HuH-7.5 (cell line): ENCODE measurements at places on chromosomes 5 and 9.

DNA sequence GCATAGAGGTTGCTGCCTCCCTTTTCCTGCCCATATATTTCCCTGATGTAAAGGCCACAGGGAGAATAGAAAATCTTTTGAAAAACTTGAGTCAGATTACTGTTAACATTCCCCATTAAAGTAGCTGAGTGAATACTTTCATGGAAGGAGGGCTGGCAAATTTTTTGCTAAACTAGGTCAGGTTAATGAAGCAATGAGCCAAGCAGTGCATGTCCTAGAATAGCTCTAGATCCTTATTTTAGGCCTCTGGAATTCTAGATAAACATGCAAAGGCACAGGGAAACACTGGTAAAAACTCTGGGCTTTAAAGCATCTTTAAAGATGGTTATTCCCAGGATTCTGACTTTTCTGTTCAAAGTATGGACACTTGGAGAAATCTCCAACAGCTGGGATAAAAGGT is 27.9 kb downstream of the TTC1 start:
- no peak for DNase-seq

DNA sequence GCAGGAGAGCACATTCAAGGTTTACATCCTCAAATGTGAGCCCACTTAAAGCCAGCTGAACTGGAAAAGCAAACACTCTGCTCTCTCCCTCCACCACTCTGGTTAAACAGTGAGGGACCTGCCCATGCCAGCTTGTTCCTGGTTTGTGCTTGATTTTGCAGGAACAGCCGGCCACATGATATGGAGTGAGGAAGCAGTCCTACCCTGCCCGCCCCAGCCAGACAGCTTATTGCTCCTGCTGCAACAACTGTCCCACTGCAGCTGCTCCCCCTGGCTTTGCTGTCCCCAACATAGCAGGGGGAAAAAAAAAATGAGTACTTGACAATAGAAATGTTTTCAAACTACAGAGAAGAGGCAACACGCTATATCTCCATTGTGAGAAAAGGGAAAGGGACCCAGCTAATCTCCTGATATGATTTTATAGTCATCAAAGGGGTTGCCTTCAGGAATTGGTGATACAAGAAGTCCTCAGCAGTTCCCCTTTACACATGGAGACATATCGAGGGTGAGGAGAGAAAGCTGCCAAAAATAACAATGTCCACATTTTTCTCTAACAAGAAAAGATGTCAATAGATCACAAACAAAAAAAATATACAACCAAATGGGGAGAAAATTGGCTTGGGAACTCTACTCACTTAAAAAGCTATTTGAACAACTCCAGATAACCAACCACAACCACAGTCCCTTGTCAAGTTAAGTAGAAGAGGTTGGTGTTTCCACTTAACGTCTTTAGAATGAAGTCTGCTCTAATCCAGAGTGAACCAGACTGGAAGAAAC is 4.6 kb downstream of the MYO10 start:
- no peak for DNase-seq

- DNase-seq, result no peak
Measured at GRCh38 chr5:89595056-89595455, 712.1 kb upstream of the MEF2C start.

- peak; percentile 13 for DNase-seq
Measured at GRCh38 chr5:121691478-121691877, 160.2 kb upstream of the FTMT start.

DNA sequence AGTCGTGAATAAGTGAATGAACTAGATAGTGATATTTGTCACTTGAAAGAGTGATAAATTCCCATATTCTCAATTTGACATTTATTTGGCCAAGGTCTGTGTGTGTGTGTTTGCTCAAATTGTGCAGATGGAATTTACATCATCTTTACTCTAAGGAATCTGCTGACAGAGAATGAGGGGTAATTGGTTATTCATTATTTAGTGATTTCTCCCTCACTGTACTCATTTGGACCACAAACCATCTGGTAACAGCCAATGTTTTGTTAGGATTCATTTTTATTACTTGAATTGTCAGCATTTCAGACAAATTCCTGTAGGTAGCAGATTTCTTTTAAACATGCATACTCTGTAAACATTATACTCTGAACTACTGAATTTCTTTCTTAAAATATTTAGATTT is 15.6 kb downstream of the VCAN start:
- no peak for DNase-seq

- DNase-seq, result no peak
Measured at GRCh38 chr9:73264631-73265030, 113.0 kb downstream of the ANXA1 start.

DNA sequence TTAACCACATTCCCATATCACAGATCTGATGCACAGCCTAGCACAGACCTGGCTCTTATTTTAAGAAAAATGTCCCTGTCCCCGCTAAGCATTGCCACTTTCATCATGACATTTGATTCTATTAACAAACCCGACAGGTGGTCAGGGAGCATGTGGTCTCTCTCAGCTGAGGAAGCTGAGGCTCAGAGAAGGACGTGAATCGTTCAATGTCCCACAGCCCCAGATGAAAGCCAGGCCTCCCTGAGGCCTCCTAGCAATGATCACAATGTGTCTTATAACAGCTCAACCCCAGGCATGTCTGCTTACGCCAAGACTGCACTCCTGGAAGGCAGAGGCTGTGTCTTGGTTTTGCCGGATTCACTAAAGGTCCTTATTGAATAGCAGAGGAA is 10.4 kb upstream of the CRB2 start:
- no peak for DNase-seq

DNA sequence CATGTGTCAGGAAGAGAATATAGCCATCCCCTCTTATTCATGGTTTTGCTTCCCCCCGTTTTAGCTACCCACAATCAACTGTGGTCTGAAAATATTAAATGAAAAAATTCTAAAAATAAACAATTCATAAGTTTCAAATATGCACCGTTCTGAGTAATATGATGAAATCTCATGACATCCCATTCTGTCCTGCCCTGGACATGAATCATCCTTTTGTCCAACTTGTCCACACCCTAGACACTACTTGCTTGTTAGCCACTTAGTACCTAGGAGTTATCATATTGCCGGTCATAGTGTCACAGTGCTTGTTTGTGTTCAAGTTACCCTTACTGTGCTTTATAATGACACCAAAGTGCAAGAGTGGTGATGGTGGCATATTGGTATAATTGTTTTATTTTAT is 113.5 kb downstream of the CAAP1 start:
- no peak for DNase-seq

GRCh38 chr5:93302711-93303110 is 278.3 kb downstream of the NR2F1-AS1 start:
- DNase-seq, result no peak
